Muscle of arm (tissue), 14 donors: ENCODE measurements at places on chromosomes 1 and 21.

- no peak for DNase-seq
Measured at GRCh38 chr1:17214876-17215544, 10.1 kb downstream of the PADI1 start.

- DNase-seq, result peak; percentile 57
Measured at GRCh38 chr1:7942214-7942921, 1.7 kb upstream of the TNFRSF9 start.

DNA sequence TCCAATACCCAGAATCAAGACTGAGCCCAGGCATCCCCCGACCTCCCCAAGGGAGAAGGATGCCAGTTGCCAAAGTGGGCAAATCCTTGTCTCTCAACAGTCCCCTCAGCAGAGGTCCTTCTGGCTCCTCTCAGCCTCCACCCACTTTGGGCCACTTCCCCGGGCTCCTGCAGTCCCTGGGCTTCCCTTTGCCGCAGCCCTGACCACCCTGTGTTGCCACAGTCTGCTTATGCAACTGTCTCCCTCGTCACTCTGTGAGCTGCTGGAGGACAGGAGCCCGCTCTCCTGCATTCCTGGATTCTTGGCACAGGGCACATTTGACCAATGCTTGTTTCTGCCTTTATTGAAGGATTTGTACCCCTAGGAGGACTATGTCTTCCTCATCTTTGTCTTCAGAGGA is 2.9 kb upstream of the LRP8 start:
- no peak for DNase-seq

- no peak for DNase-seq
Measured at GRCh38 chr1:116360429-116361173, 12.4 kb upstream of the ATP1A1 start.

- DNase-seq, result no peak
Measured at GRCh38 chr1:163337631-163338030, 15.9 kb downstream of the NUF2 start.

GRCh38 chr1:156586323-156586722 is 5.3 kb upstream of the NAXE start:
- no peak for DNase-seq

- DNase-seq, result no peak
Measured at GRCh38 chr21:29144736-29145353, 14.4 kb downstream of the MAP3K7CL start.

GRCh38 chr1:94898491-94899385 is 28.2 kb downstream of the CNN3 start:
- no peak for DNase-seq

DNA sequence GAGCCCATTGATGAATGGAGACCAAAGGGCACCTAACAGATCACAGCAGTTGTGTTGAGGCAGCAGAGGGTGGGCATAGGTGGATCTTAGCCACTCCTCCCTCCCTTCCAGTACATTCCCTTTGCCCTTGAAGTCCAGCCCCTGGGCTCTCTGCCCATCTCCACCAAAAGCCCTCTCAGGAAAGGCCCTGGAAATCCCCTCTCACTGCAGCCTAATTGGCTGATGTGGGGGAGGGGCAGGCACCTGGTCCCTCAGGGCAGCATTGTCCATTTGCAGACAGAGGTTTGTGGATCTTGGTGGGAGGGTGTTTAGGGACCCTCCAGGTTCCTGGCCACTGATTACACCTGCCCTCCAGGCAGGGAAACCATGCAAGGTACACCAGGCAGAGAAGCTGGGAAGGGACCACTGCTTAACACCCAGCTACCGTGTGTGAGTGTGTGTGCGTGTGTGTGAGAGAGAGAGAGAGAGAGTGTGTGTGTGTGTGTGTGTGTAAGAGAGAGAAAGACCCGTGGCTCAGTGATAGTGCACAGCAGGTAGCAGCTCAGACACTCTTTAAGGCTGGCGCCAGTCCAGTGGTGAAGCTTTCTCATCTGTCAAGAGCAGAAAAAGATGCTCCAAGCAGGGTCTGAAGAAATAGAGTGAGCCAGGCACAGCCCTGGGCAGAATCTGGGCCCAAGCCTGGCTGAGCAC is 71.1 kb downstream of the MATN1 start:
- DNase-seq, result no peak

DNA sequence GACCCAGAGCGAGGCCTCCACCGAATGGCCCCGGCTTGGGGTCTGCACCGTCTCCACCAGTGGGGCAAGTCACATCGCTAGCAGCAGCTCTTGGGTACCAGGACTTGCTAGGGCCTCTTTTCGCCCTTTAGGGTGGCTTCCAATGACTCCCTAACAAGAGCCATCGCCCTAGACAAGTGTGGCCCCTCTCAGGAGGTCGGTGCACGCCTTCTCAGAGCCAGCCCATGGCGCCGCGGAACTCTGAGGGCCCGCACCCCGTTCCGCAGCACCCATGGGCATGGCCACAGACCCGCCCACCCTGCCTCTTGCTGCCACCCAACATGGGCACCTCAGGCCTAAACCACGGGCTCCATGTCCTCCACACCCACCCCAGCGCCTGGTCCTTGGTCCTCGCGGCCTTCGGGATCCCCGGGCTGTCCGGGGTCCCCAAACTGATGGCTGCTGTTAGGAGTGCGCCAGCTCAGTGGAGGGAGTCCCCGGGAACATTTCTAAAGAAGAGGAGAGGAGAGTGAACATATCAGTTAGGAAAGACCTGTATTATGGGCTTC is 3.2 kb upstream of the CACNA1S start:
- DNase-seq, result no peak

DNA sequence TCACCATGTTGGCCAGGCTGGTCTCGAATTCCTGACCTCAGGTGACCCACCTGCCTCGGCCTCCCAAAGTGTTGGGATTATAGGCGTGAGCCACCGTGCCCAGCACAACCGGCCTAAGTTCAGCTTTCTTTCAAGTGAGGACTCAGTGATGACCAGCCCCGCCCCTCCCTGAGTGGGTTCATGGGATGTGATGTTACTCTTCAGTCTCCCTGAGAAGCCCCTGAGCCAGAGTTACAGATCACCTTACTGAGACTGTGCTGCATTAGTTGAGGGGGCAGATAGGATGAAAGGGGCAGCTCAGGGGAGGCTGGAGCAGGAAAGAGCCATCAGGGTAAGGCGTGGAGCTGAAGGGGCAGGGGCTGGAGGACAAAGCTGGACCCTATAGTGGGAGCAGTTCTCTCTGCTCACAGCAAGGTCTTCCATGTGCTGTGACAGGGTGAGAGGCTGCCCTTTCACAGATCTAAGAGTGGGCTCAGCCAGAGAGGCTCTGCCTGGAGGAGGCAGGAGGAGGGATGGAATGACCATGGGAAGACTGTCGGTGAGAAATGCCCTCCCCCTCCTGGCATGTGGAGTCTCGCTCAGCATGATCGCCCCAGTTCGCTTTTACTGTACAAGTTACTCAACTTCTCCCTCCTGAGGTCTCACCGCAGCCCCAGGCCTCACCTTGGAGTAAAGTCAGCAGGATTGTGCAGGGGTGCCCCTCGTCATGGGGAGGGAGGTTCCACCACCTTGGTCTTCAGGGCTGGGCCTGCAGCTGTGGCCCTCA is 13.4 kb downstream of the SH2D2A start:
- no peak for DNase-seq

GRCh38 chr1:42209526-42210251 is 45.1 kb upstream of the GUCA2A start:
- DNase-seq, result no peak

DNA sequence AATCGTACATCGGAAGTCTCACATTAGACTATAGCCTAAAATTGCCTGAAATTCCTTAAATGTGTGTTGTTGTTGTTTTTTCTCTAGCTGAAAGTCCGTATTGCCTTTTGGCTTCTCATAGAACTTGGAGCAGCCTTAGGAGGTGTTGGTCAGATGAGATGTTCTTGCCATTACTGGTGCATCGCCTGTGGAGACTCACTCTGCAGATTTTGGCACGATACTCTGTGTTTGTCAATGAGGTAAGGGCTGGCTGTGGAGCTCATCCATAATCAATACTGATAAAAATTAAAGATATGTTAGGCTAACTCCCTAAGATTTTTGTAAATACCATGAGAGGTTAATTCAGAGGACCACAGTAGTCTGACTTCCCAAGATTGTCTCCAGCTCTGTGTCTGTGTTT is 28.9 kb downstream of the AGT start:
- no peak for DNase-seq

GRCh38 chr1:74772945-74773344 is 40.0 kb downstream of the TYW3 start:
- no peak for DNase-seq

- DNase-seq, result no peak
Measured at GRCh38 chr1:115826628-115827027, 14.3 kb downstream of the NHLH2 start.

DNA sequence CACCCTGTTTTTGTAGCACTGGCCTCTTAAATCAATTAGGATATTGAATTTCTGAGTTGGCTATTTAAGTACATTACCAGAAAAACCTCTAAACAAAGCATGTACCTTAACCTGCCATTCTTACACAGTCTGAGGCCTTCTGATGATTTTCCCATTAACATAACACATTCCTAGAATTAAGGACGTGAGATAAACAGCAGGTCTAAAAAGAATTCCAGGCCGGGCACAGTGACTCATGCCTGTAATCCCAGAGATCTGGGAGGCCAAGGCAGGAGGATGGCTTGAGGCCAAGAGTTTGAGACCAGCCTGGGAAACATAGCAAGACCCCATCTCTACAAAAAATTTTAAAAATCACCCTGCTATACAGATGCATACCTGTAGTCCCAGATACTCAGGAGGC is 18.0 kb upstream of the LRRC8D start:
- DNase-seq, result no peak

DNA sequence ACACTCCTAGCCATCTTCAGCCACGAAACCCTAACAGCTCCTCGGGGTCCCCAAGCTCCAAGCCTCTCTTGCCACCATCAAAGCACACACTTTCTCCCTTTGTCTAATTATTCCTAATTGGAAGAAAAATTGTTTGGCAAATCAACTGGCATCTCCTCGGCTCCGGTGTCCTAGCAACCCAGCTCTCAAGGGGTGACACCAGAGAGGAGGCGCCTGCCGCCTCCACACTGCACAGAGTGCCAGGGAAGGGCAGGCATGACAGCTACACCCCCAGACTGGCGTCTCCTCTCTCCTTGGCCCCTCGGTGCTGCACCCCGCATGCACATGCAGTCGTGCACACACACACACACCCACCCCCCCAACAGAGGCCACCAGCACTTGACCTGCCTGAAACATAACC is 18.2 kb upstream of the GJB5 start:
- no peak for DNase-seq

DNA sequence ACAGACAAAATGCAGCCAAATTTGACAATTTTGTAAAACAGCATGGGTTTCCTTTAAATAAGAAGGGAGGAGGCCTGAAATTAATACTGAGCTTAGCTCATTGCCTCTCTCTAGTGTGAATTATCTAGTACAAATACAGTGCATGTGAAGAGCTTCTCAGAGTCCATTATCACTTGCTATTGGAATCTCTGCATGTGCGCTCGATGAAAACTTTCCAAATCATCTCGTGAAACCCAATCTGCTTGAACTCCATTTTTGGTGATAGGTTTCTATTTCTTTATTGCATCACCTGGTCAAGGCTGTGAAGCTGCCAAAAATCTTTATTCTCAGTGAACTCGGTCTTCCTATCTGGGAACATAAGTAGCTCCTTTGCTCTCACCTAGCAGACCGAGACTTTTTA is 49.5 kb upstream of the LYPLAL1 start:
- DNase-seq, result no peak

GRCh38 chr1:1430992-1431844 is 4.3 kb upstream of the VWA1 start:
- DNase-seq, result no peak

- DNase-seq, result no peak
Measured at GRCh38 chr21:44533891-44534627, 5.9 kb downstream of the KRTAP10-1 start.

DNA sequence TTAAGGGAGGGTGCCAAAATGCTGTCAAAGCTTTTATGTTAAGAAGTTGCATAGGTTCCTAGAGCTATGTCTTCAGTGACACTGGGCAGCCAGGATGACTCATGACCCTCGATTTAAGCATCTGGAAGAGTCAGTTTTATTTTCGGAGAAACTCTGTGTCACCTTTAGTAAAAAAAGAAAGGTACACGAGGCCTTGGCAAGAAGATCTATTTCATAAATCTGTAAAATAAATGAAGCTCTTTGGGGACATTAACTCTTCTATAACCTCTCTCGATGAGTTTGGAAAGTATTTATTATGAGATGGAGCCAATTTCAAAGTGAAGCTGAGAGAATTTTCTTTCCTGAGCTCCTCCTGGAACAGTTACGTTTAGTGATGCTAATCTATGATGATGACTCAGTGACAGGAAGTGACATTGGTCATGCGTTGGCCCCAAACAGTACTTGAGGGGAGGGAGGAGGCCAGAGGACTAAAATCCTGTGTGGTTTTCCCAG is 156.5 kb downstream of the HLX start:
- no peak for DNase-seq

GRCh38 chr1:203631946-203632345 is 5.3 kb downstream of the ATP2B4 start:
- no peak for DNase-seq

DNA sequence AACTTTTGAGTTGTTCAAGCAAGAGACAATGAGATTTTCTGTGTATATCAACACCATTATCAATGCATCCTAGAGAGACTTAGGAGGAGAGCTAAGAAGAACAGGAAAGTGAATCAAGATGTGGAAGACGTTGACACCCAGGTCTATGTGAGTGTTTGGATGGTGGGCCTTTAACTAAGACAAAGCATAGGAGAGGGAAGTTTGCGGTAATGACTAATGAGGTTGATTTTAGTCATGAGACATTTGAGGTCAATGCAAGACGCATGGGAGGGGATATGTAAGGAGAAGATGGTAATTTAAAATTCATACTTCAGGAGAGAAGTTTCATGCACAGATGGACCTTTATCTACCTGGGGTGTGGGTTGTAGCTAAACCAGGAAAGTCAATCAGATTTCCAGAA is 269.6 kb downstream of the VAV3 start:
- DNase-seq, result no peak

DNA sequence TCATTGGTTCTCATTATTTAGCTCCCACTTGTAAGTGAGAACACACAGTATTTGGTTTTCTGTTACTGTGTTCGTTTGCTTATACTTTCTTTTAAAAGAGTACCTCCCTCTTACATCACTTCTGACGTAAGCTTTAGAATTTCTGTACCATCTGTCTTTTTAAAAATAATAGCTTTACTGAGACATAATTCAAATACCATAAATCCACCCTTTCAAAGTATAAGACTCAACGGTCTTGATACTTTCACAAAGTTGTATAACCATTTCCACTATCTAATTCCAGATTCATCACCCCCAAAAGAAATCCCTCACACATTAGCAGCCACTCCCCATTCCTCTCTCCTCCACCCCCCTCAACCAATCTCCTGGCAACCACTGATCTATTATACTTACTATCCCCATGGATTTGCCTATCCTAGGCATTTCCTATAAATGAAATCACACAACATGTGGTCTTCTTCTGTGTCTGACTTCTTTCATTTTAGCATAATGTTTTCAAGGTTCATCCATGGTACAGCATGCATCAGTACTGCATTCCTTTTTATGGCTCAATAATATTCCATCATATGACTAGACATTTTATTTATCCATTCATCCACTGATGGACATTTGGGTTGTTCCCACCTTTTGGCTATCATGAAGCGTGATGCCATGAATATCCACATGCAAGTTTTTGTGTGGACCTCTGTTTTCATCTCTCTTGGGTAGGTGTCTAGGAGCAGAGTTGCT is 104.7 kb downstream of the HLCS start:
- no peak for DNase-seq

GRCh38 chr1:200302192-200302920 is 107.5 kb downstream of the ZNF281 start:
- peak; percentile 35 for DNase-seq
